CD4-positive, alpha-beta T cell treated with Interleukin-4 for 4 hours (primary cell): ENCODE measurements at places on chromosomes 2 and 18.

DNA sequence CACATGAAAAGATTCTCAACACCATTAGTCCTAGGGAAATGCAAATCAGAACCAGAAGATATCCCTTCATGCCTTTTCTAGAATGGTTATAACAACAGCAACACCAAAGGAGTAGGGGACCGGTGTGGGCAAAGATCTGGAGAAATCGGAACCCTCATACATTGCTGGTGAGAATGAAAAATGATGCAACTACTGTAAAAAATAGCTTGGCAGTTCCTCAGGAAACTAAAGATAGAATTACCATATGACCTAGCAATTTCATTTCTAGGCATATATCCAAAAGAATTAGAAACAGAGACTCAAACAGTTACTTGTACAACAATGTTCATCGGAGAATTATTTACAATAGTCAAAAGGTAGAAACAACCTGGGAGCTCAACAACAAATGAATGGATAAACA, 29.2 kb upstream of the CDH7 start:
- DNase-seq, result no peak

GRCh38 chr18:35851286-35851970, 121.1 kb upstream of the RMP24 start:
- DNase-seq, result no peak

- DNase-seq, result no peak
Observed at GRCh38 chr2:220188031-220188430, 560.6 kb downstream of the SLC4A3 start.

DNA sequence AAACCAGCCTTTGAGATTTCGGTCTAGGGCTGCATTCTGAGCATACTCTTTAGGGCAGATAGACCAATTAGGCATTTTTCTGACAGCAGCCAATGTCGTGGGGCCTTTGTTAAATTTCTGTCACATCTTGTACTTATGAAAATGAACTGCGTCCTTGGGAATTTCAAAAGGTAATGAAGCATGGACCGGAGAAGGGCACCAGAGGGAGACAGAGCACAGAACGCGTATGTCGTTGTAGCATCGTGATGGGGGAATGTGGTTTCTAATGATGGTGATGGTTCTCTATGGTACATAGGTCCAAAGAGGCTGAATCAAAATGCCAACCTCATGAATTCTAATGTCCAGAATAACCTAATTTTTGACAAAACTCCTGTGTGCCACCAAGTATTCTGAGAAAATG, 483.9 kb upstream of the CRIM1 start:
- no peak for DNase-seq

DNA sequence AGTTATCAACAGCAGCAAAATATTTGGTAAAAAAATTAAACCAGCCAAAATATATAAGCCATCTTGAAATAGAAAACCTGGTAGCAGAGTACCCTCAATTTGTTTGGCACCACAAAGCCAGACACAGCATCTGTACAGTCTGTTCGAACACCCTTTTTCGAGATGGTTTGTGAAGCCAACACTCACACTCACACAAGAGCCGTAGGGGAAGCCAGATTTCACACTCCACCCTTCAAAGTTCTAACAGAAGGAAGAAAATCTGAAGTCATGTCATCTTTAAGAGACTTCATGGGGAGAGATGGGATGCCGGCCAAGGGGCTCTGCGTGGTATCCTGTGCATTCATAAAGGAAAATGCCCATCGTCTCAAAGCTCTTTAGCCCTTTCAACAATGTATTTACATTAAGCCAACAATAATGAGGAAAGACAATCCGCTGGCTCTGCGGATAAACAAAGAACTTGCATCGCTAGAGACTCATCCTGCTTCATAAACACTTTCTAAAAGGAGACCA, 451.5 kb upstream of the CHST9 start:
- no peak for DNase-seq

GRCh38 chr18:32086881-32087280, 4.8 kb upstream of the RNF138 start:
- DNase-seq, result no peak

- no peak for DNase-seq
Observed at GRCh38 chr2:240635998-240636547, 10.8 kb downstream of the GPR35 start.

- DNase-seq, result no peak
Observed at GRCh38 chr18:9530226-9531009, 55.1 kb downstream of the RALBP1 start.

- no peak for DNase-seq
Observed at GRCh38 chr2:45128580-45128997, 119.3 kb upstream of the SIX2 start.

DNA sequence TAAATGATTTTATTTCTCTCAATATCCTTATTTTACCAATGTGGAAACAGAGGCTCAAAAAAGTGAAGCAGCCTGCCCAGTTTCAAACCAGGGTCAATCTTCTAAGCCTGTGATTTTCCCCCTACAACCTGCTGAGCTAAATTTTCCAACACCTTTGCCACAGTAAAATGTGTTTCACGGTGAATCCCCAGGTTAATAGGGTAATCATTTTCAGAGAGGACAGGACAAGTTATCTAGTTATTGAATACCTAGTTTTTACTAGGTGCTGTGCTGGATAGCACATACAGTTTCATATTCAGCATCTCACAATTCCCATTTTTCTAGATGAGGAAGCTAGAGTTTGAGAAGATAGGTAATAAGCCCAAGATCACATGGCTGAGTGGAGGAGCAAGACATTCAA, 236.6 kb downstream of the PTH2R start:
- DNase-seq, result no peak

GRCh38 chr2:100720445-100720844, 99.5 kb upstream of the NPAS2 start:
- no peak for DNase-seq

DNA sequence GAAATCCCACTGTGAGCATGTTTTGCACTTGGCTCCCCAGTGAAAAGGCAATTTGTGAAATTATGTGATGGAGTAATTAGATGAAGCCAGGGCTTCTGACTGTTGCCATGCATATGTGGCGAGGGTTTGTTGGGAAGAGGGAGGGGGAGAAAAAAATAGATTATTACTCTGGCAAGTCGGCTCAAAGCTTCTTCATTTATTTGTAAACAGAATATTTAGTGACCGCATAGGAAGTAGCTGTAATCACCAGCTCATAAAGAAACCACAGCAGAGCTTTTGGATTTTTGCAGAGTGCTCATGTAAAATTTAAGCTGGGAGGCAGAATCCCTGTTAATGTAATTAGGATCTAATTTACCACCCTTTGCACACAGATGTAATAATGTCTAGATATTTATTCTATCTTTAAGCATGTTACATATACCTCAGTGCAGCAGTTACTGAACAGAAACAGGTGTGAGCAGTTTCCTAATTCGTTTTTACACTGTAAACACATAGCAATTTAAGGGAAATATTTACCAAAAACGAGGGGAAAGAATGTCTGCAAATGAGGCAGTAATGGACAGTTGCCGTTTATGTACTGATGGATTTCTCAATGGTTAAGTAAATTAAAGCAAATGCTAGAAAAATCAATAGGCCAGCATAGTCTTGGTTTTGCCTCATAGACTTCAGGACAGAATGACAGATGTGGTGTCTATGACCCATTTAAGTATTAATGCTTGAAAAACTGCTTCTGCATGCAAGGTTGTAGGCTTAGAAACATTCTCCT, 87.9 kb downstream of the MEIS1 start:
- no peak for DNase-seq
